Esophagus muscularis mucosa (tissue), 4 donors: ENCODE measurements at places on chromosomes 5 and 9. TPM values are rescaled to one million over a fixed set of nuclear protein-coding genes. Genes with fewer than 3 reads are reported as not detected.

The PCDHGB7 gene
- total RNA-seq: 18.0 TPM

DNA sequence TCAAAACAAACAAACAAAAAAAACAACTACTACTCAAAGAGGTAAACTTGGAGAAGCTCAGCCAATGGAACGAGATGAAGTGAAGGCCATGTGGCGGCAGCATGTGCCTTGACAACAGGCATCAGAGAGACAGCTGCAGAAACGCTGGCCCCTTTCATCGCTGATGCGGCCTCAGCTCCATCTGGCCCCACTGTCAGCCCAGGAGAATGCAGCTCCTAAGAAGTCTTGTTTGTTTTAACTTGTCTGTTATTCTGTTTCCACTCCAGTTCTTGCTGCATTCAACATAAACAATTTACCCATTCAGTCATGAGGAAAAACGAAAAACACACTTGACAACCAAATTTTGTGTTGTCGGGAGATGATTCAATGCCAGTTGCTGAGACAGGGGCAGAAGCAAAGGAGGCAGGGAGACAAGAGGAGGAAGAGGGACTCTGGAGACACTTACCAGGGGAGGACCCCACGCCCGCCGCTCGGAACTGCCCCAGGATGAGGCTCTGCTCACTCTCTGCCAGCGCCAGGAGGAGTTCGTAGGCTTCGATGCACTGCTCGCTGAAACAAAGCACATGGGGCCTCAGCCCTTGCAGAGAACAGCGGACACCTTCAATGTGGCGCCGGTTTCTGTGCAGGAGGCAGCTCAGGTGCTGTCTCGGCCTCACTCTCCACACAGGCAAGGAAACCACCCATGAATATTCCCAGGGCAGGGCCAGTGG is 91.2 kb downstream of the DCP2 start:
- no peak for DNase-seq

- DNase-seq: peak; percentile 94
These were observed 739 bp downstream of the C9orf72 start for GRCh38 chr9:27572566-27572917.

GRCh38 chr9:81132318-81132717 is 557.0 kb downstream of the TLE1 start:
- DNase-seq: no peak

DNA sequence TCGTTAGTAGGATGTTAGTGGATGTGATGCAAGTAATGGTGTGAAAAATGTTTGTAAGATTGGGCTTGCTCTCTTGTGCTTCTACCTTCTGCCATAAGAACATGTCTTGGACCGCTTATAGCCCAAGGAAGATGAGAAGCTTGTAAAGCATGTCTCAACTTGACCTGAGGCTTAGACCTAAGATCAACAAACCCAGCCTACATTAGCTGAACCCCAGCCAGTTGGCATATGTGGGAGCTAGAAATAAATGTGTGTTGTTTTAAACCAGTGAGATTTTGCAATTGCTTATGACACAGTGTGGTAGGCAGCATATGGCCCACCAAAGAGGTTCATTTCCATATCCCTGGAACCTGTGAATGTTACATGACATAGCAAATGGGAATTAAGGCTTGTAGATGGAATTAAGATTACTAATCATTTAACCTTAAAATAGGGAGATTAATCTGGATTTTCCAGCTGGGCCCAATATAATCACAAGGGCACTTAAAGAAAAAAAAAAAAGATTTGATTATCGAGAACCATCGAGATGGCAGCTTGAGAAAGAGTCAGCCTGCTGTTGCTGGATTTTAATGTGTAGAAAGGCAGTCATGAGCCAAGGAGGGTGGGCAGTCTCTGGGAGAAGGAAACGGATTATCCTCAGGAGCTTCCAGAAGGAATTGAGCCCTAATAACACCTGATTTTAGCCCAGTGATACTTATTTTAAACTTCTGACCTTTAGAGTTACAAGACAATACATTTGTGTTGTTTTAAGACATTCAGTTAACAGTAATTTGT is 27.3 kb upstream of the EDIL3 start:
- no peak for DNase-seq
